ENCODE measurements at places on chromosomes 3 and 15. TPM values are rescaled to one million over a fixed set of nuclear protein-coding genes. Genes with fewer than 3 reads are reported as not detected.
A peak's percentile ranks its signal among the peaks of the same experiment; 100 is the strongest.

NUDT16 gene
- total RNA-seq, result 32.9 TPM

- no peak for DNase-seq
Measured at GRCh38 chr3:111610612-111611054, 15.5 kb upstream of the ZBED2 start.

DNA sequence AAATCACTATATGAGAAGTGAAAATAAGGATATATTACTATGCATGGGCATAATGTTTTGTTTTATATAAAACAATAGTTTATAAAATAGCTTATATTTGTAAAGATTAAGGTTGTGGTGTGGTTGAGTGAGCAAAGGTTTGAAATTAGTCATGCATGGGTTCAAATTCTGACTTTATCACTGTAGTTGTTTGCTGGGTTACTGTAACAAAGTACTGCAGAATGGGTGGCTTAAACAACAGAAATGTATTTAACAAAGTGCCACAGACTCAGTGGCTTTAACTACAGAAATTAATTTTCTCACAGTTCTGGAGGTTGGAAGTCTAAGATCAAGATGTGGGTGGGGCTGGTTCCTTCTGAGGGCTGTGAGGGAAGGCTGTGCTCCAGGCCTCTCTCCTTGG is 184.8 kb upstream of the THRB start:
- DNase-seq, result no peak

CYFIP1 gene
- 46.0 TPM for total RNA-seq

SNTN gene
- total RNA-seq, result not detected

DNA sequence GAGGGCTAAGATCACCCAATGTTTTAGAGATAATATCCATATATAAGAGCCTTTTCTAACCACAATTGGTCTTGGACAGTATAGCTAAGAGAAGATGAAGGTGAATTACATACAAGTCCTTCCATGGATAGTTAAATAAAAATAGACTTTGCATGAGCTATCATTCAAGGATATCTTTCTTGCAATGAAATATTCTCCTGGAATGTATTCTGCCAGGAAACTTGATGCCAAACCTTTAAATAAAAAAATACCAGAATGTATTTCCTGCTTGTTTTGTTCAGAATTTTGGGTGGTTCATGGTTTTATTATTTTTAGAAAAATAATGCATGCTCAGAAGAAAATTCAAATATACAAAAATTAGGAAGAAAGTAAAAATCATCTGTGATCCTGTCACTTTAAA is 88.8 kb upstream of the PPIB start:
- no peak for DNase-seq

DNA sequence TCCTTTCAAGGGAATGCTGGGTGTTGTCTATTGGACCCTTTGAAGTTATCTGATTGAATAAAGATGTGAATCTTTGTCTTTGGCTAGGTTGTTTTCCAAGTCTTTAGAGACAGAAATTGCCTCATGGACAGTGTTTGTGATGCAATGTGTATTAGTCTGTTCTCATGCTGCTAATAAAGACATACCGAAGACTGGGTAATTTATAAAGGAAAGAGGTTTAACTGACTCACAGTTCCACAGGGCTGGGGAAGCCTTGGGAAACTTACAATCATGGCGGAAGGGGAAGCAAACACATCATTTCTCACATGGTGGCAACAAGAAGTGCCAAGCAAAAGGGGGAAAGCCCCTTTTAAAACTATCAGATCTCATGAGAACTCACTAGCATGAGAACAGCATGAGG is 88.8 kb upstream of the PLXND1 start:
- no peak for DNase-seq

FBXW12 gene
- not detected for total RNA-seq

DNA sequence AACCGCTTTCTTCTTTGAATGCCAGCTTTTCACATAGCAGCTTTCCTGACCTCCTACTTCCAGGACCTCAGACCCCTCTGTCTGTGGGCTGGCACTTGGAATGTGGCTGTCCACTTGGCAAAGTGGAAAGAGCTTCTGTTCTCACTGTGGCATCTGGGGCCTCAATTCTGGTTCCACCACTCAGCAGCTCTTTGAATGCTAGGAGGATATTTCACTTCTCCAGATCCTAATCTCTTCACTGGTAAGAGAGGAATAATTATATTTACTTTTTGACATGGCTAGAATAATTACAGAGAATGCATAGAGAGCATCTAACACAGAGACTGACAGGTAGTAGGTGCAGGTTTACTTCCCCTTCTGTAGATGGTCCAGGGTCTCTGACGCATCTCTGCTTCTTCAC is 405.9 kb downstream of the LPP start:
- no peak for DNase-seq

C3orf22 gene
- not detected for total RNA-seq

DNA sequence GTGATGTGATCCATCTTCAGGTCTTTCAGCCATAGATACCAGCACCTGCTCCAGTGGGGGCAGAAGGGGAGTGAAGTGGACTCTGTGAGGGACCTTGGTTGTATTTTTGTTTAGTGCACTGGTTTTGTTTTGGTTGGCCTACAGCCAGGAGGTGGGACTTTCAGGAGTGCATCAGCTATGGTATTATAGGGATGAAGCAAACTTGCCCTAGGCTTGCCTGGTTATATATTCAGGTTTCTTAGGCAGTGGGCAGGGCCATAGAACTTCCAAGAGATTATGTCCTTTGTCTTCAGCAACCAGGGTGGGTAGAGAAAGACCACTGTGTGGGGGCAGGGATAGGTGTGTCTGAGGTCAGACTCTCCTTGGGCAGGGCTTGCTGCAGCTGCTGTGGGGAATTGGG is 337.3 kb upstream of the SGO1 start:
- DNase-seq, result no peak

GRCh38 chr15:40472171-40472727 is 1.5 kb downstream of the CHST14 start:
- no peak for DNase-seq

CSPG4 gene
- total RNA-seq, result 0.23 TPM

THPO gene
- 8.5 TPM for total RNA-seq

- DNase-seq, result no peak
Measured at GRCh38 chr3:122880173-122880572, 85.3 kb downstream of the SLC49A4 start.

GRCh38 chr3:104947943-104948342 is 418.8 kb upstream of the ALCAM start:
- no peak for DNase-seq

GRCh38 chr3:138862531-138862923 is 27.8 kb upstream of the PIK3CB start:
- DNase-seq, result no peak

ST3GAL6 gene
- total RNA-seq, result 41.8 TPM

DNA sequence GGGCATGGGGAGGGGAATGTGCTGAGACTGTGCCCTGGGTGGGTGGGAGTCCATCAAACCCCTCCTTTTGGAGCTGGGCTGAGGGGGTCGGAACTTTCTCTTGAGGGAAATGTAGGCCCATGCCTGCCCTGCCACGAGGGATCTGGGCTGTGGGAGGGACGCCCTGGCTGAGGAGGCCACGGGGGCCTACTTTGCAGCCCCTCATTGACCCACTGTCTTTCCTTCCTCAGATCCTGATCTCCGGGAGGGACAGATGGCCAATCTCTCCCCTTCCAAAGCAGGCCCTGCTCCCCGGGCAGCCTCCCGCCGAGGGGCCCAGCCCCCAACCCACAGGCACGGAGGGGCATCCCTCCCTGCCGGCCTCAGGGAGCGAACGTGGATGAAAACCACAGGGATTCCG is 25.3 kb downstream of the LOXL1 start:
- DNase-seq, result no peak

- no peak for DNase-seq
Measured at GRCh38 chr15:51132384-51133139, 37.9 kb upstream of the TNFAIP8L3 start.

RSL24D1 gene
- total RNA-seq, result 14.2 TPM

- no peak for DNase-seq
Measured at GRCh38 chr15:22887157-22887951, 48.9 kb downstream of the NIPA2 start.

GRCh38 chr15:68252925-68253534 is 23.5 kb upstream of the CLN6 start:
- no peak for DNase-seq

CELSR3 gene
- total RNA-seq, result 0.45 TPM

GRCh38 chr3:38095669-38096483 is 41.1 kb downstream of the ACAA1 start:
- no peak for DNase-seq

DNA sequence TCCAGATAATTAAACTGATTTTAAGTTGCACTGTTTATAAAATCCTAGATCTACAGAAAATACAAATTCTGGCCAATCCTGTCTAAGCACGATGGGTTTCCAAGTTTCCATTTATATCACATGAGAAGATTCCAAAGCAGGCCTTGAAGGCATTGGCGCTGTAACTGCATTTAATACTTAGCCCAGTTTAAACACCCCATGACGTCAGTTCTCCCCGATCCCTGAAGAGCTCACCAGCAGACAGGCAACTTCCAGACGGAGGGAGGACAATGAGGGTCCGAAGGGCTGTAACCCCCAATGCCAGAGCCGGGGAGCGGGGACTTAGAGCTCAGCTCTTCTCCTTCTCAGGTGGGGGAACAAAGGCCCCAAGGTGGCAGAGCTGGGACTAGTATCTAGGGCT is 117.3 kb downstream of the XXYLT1 start:
- no peak for DNase-seq

DNA sequence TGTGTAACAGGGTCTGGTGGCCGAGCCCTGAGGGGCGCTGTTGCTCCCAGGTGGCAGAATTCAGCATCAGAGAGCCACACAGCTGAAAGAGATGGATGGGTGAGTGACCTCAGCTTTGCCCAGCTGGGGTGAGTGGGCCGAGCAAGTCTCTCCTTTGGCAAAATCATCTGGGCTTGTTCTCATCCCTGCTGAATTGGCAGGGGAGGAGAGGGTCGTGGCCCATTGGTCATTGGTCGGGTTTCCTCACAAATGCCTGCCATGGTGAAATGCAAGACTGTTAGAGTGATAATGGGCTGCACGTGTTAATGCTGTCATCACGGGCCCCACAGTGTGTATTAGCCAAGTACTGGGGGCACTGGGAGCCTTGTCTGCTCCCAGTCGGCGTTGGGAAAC is 15.9 kb downstream of the ABHD2 start:
- DNase-seq, result peak; percentile 81

HYKK gene
- total RNA-seq, result 5.4 TPM

DNA sequence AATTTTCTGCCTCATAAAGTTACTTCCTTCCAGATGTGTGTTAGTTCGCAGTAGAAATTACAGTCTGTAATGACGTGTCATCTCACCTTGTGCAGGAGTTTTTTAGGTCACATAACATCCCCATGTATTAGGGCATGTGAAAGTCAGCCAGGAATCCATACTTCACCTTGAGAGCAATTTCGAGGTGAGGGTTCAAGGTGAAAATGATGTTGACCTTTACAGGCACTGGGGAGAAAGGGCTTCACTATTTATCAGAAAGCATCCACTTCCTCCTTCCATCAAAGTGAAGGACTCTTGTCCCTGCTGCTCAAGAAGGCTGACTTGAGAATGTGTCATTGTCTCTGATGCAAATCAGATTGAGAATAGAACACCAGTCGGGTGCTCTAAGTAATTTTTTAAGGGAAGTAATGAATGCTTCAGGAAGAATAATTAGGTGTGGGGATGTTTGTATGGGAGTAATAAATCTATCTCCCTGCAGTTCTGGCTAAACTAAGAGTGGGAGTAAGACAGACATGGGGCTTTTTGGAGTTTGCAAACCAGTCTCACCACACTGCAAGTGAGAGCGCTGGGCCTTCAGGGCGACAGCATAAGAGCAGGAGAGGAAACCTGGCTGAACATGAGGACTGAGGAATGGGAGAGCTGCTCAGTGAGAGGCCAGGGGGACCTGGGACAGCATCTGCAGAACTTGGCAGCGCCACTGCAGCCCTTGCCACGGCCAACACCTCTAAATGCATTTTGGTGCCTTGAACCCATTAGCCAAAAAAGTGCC is 85.9 kb upstream of the IL12A start:
- DNase-seq, result no peak

RNU5B-1 gene
- not detected for total RNA-seq

DNA sequence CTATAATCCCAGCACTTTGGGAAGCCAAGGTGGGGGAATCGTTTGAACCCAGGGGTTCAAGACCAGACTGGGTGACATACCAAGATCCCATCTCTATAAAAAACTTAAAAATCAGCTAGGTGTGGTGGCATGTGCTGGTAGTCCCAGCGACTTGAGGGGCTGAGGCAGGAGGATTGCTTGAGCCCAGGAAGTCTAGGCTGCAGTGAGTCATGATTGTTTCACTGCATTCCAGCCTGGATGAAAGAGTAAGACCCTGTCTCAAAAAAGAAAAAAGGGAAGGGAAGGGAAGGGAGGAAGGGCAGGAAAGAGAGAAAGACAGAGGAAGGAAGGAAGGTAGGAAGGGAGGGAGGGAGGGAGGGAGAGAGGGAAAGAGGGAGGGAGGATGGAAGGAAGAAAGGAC is 133.7 kb upstream of the LRRN1 start:
- DNase-seq, result no peak

NANOGP8 gene
- 0.45 TPM for total RNA-seq

DNA sequence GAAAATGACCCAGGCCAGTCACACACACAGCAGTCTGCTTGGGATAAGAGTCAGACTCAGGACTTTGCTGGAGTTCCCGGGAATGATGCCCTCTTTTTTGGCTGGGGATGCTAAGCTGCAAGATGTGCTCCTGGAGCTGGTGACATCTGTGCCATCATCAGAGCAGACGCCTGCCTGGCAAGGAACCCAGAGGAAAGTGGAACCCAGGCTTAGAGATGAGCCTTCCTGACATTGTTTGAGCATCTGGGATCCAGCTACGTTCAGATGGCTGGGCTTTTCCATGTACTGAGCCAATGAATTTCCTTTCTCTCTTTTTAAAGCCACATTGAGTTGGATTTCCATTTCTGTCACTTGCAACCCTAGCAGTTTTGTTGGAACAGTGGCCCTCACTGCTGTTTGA is 53.3 kb downstream of the EBLN2 start:
- no peak for DNase-seq

GRCh38 chr15:45228931-45229330 is 23.1 kb upstream of the SLC28A2 start:
- no peak for DNase-seq

RASGRP1 gene
- total RNA-seq, result 0.28 TPM

DNA sequence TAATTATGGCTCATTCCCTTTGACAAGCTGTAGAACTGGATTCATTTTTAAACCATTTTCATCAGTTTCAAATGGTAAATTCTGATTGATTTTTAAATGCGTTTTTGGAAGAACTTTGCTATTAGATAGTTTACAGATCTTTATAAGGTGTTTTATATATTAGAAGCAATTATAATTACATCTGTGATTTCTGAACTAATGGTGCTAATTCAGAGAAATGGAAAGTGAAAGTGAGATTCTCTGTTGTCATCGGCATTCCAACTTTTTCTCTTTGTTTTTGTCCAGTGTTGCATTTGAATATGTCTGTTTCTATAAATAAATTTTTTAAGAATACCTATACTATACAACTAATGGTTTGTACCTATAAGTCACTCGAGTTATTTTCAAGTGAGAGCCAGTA is 62.7 kb downstream of the PXYLP1 start:
- no peak for DNase-seq

- DNase-seq, result no peak
Measured at GRCh38 chr3:7565574-7565973, 704.7 kb downstream of the GRM7 start.

- DNase-seq, result no peak
Measured at GRCh38 chr3:197955892-197956477, 4.0 kb upstream of the LMLN start.

GRCh38 chr3:20480786-20481365 is 294.9 kb upstream of the SGO1 start:
- no peak for DNase-seq

Measured in left lobe of liver (tissue), 2 donors.